Effector memory CD4-positive, alpha-beta T cell (primary cell): ENCODE measurements at places on chromosomes 11 and 22.
A peak's percentile ranks its signal among the peaks of the same experiment; 100 is the strongest.

GRCh38 chr11:70040452-70040851 lies 37.7 kb upstream of the ANO1 start:
- DNase-seq = no peak

GRCh38 chr11:133549826-133550225 lies 17.5 kb upstream of the OPCML start:
- no peak for DNase-seq

- no peak for DNase-seq
Observed at GRCh38 chr11:2775083-2775625, 75.4 kb upstream of the KCNQ1OT1 start.

GRCh38 chr11:121032546-121032945 lies 8.6 kb downstream of the TBCEL start:
- DNase-seq = no peak

DNA sequence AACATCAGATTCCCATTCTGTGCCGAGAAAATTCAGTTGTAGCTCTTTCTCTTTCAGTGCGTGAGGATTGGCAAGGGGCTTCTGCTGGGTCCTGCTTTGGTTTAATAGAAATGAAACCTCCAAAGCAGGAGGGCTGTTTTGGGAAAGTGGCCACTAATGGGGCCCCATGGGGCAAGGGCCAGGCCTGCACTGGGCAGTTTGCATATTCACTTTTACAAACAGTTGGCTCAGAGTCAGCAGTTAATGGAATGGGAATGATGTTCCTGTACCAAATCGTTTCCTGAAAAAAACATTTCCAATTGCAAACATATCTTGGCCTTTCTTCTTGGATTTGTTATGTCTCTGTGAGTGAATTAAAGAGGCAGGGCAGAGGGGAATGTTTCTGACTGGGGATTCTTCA lies 92.1 kb downstream of the PARVA start:
- DNase-seq = no peak

DNA sequence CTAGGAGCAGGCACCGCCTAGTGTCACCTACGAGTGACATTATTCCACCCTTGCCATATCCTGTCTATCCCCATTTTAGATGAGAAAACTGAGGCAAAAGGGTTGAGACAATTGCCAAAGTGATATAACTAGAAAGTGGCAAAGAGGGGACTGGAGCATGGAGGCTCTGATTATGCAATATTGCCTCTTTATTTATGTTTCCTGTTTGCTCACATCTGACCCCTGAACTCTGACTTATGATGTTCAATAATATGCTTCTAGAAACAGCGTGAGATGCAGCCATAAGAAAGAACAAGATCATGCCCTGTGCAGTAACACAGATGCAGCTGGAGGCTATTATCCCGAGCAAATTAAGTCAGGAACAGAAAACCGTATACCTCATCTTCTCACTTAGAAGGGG lies 7.7 kb downstream of the ELF5 start:
- DNase-seq = no peak

- no peak for DNase-seq
Observed at GRCh38 chr11:128349650-128350299, 237.6 kb downstream of the ETS1 start.

DNA sequence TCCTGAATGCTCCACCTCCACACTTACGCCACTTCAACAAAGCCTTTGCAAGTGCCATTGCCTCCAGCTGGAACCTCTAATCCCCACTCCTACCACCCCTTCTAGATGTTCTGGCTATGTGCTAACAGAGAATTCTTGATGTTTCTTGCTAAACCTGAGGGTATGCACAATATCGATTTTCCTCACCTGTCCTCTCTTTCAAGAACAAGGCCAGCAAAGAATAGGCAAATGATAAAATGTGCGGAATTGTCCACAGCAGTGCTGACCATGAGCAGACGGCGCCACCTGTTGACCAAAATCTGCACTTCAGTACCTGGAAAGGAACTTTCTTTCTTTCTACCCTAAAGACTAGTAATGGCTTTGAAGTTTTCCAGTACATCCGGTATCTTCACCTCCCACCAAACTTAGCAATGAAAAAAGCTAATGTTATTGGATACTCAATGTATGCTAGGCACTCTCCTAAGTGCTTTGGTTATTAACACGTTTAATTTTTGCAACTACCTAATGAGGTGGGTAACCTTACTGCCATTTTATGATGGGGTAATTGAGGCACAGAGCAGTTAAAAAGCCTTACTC lies 3.4 kb downstream of the TIMM10 start:
- DNase-seq = peak; percentile 37

DNA sequence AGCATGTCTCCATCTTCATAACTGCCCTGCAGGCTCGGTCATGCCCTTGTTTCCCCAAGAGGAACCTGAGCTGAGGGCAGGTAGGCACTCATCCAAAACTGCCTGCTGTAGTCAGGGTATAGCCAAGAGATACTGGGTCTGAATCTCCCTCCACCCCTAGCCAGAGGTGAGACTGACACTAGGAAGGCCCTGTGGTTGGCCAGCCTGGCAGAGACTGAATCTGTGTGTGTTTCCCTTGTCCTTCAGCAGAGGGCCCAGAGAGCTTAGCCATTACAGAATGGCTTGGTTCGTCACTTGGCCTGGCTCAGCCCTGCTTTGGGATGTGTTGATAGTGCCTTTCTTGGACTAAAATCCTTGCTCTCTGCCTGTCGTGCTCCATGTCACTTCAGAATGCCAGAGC lies 79.3 kb upstream of the SUSD2 start:
- DNase-seq = no peak

GRCh38 chr11:130202009-130202817 lies 42.6 kb downstream of the ST14 start:
- DNase-seq = no peak

GRCh38 chr11:6061475-6061874 lies 30.9 kb upstream of the OR56A1 start:
- no peak for DNase-seq

GRCh38 chr11:35160902-35161597 lies 22.1 kb downstream of the CD44 start:
- DNase-seq = no peak

DNA sequence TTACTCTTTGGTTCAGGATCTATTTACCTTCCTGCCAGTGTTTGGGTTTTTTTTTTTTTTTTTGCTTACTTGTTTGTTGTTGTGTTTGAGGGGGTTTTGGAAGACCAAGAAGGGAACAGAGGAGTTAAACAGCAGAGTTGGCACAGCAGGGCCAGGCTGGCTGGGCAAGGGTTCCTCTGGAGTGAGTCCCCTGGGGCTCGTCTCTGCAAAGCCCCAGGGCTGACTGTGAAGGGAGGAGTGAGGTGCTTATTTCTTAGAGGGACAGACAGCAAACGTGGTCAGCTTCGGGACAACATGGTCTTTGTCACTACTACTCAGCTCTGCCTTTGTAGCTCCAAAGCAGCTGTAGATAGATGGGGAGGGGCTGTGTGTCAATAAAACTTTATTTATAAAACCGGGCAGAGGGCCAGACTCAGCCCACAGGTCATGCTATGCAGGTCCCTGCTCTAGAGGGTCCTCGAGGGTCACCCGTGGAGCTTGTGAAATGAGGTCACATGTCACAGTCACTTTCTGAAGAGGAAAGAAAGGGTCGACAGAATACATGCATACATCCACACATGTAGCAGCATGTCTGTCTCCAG lies 1404.7 kb downstream of the BRD1 start:
- no peak for DNase-seq

- DNase-seq = no peak
Observed at GRCh38 chr22:35066768-35067167, 810 bp downstream of the ISX start.

GRCh38 chr11:20154381-20154780 lies 5.9 kb downstream of the DBX1 start:
- DNase-seq = no peak

- DNase-seq = no peak
Observed at GRCh38 chr11:103987629-103988594, 48.5 kb upstream of the DDI1 start.

DNA sequence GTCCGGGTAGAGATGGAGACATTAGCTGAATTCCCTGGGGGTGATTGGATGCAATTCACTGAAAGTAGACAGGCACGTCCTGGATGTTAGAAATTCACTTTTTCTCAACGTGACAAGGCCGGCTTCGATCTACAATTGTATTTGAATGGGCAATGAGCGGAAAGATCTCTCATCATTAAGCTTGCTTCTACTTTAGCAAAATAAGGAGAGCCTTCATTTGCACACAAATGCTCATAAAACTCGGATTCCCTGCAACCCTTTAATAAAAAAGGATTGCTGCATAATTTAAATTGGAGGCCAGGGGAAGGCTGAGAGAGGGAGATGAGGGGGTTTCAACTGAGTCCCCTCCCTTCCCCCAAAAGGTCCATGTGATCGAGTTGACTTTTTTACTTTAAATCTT lies 10.6 kb upstream of the PAX6 start:
- DNase-seq = no peak

DNA sequence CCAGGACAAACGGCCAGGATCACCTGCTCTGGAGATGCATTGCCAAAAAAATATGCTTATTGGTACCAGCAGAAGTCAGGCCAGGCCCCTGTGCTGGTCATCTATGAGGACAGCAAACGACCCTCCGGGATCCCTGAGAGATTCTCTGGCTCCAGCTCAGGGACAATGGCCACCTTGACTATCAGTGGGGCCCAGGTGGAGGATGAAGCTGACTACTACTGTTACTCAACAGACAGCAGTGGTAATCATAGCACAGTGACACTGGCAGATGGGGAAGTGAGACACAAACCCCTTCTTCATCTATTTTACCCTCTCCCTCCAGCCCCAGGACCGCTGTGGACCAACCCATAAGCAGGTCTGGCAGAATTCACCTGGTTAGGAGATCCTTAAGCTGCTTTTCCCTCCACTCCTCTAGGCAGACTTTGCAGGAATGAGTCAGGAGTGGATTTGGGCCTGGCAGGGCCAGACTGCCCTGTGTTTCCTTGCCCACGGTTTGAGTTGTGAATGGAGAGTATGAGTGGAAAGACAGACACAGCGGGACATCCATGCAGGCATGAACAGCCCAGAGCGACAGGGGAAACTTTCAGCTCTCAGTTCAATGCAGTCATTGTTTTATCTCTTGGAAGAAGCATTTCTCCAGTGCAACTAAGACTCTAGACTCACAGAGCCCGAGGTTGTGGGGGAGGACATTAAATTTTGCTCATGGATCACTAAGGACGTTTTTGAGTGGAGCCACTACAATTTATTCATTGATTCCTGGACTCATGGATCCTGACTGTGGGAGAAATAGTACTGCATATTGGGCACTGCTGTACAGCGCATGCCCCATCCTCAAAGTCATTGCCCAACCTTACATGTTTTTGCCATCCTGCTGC lies 75.3 kb upstream of the IGLL5 start:
- no peak for DNase-seq

DNA sequence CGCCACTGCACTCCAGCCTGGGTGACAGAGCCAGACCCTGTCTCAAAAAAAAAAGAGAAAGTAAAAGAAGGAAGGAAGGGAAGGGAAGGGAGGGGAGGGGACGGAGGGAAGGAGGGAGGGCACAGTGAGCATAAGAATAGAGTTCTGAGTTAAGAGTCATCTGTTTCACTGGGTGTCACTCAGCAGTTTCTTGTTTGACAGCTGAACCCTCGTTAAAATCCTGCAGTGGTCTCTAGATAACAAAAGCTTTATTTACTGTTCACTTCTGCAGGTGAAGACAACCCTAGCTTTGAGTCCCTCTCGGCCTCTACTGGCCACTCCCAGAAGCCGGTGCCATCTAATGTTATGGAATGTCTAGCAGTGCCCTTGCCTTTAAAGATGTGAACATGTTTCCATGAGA lies 71.2 kb downstream of the CLPB start:
- DNase-seq = no peak

- no peak for DNase-seq
Observed at GRCh38 chr22:16806401-16806800, 18.8 kb downstream of the XKR3 start.

DNA sequence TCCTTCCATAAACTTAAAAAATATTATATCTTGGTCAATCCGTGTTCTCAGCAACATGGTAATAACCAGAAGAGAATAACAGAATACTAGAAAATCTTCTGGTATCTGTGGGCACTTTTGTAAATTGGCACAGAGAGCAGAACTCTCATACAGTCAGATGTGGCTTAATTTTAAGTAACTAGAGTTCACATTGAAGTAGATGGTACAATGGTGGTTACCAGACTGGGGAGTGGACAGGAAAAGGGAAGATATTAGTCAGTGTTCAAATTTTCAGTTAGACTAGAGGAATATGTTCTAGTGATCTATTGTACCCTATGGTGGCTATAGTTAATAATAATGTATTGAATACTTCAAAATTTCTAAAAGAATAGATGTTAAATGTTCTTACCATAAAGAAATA lies 6.9 kb downstream of the OR52H1 start:
- no peak for DNase-seq

DNA sequence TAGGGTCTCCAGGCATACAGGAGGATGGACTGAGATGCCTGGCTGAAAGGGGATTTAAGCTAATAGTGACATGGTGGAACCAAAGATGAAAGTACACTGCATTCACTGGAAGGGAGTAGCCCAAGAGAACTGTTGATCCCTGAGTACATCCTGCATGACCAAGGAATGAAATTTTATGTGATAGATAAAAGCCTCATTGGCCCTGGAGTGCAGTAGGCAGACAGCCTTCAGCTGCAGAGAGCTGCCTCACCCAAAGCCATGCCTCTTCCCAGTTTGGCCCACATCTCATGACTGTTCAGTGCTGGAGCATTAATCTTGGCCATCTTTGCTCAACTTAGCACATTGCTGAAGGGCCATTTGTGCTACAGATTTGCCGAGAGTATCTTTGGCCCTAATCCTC lies 8.0 kb downstream of the KDM4E start:
- DNase-seq = no peak

DNA sequence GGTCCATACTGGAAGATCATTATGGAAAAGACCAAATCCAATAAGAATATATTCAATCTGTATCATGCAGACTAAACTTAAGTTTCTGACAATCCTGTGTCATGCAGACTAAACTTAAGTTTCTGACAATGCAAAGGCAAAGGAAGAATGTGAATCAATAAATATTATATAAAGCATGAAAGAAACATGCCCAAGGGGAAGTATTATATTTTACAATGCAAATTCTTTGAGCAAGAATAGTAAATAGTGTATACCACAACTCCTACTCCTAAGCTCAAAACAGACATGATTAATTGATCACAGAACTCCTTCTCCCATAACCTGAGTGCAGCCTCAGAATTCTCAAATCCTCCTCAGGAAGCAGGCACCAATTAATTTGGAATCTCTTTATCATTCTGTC lies 71.3 kb upstream of the BDNF start:
- DNase-seq = no peak

DNA sequence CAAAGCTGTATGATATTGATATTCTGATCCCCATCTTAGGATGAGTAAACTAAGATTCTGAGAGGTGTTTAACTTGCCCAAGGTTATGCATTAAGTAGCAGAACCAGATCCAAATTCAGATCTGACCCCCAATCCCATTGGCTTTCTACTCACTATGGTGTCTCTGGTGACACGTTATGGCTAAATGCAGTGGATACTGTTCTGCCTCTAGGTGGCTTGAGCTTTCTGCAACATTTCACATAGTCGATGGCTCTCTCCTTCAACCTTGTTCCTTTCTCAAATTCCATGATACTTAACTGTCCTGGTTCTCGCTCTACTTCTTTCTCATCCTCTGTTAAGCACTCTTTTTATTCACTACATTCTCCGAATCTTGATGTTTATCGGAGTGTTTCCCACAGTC lies 9.4 kb downstream of the C11orf97 start:
- DNase-seq = no peak
